Activated T-helper 1 cell treated with anti-CD3 and anti-CD28 coated beads, Interleukin-12 subunit alpha, Interleukin-12 subunit beta, Interleukin-2, Interleukin-4 antibody, amounts not matched to agents 30 ng/mL and 10 ng/mL and 1 ng/mL, durations not matched to agents 14 hours and 24 hours and 36 hours (primary cell): ENCODE measurements at places on chromosomes 1 and 21. TPM values are rescaled to one million over a fixed set of nuclear protein-coding genes. Genes with fewer than 3 reads are reported as not detected.

The FCRLB gene
- total RNA-seq: not detected in 2 replicates

The CACNA1S gene
- total RNA-seq: not detected in 2 replicates

The DCST1 gene
- not detected in 2 replicates for total RNA-seq

The C1QTNF12 gene
- total RNA-seq: 2.2 and 4.1 TPM in 2 replicates

The SYPL2 gene
- not detected in 2 replicates for total RNA-seq

The GBP6 gene
- total RNA-seq: 0.59 and 0.65 TPM in 2 replicates

The KCND3 gene
- total RNA-seq: not detected in 2 replicates

The ETNK2 gene
- total RNA-seq: 0.16 TPM in 1 of 2 replicates, not detected in the other
